CD4-positive, CD25-positive, alpha-beta regulatory T cell (primary cell): ENCODE measurements at places on chromosomes 3 and 15. TPM values are rescaled to one million over a fixed set of nuclear protein-coding genes. Genes with fewer than 3 reads are reported as not detected.

Gene HYAL1
- polyA plus RNA-seq = 0.10 TPM

Gene LIPH
- polyA plus RNA-seq = not detected

Gene GPR149
- polyA plus RNA-seq = not detected

Gene UBAP1L
- polyA plus RNA-seq = 0.21 TPM

Gene CELSR3
- polyA plus RNA-seq = 0.34 TPM

Gene INAFM2
- polyA plus RNA-seq = 2.1 TPM

Gene TRAIP
- 3.2 TPM for polyA plus RNA-seq

Gene PPP2R3A
- polyA plus RNA-seq = 0.14 TPM

Gene SLC12A1
- not detected for polyA plus RNA-seq

Gene DUOXA1
- polyA plus RNA-seq = not detected

Gene GOLGA8S
- polyA plus RNA-seq = not detected

Gene CLRN1
- polyA plus RNA-seq = not detected

Gene SEMA3F
- not detected for polyA plus RNA-seq

Gene TXNRD3
- polyA plus RNA-seq = 0.22 TPM

Gene POU1F1
- polyA plus RNA-seq = not detected

Gene SMCO1
- not detected for polyA plus RNA-seq

Gene SLC24A5
- not detected for polyA plus RNA-seq

Gene CAND2
- 0.98 TPM for polyA plus RNA-seq

Gene DLL4
- polyA plus RNA-seq = not detected

Gene HYAL2
- 2.7 TPM for polyA plus RNA-seq

Gene OR5K2
- not detected for polyA plus RNA-seq

Gene LSG1
- 21.8 TPM for polyA plus RNA-seq

Gene GALNT15
- not detected for polyA plus RNA-seq

Gene MAGEL2
- not detected for polyA plus RNA-seq

Gene TMEM207
- polyA plus RNA-seq = not detected

Gene P3H2
- not detected for polyA plus RNA-seq
